HCT116 (cell line): ENCODE measurements at places on chromosomes 2 and 18.
A peak's percentile ranks its signal among the peaks of the same experiment; 100 is the strongest.

GRCh38 chr18:179499-179898 is 21.1 kb downstream of the USP14 start:
- no peak for DNase-seq

DNA sequence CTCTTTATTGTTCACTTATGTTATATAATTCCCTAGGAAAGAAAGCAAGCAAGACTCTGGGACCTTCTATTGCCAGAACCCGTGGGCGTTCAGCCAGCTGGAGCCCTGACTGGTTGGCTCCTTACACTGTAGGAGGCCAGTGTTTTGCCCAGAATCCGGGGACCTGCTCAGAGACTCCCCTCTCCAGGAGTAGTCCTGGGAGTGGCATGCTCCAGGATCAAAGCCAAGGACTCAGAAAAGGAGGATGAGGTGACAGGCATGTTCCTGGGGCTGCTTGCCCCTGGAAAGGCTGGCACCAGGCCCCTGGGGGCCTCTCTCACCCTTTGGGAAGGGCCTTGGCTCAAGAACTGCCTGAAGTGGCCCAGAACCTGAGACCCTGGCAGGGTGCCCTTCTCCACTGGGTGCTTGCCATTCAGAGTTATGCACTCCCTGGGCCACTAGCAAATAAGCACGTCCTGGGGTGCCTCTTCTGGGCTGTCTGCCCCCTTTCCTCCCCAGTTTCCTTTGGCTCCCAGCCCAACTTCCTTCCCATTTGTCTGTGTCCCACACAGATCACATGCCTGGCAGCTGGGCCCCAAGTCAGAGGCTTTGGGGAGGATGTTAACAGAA is 19.6 kb upstream of the KIF3C start:
- no peak for DNase-seq

DNA sequence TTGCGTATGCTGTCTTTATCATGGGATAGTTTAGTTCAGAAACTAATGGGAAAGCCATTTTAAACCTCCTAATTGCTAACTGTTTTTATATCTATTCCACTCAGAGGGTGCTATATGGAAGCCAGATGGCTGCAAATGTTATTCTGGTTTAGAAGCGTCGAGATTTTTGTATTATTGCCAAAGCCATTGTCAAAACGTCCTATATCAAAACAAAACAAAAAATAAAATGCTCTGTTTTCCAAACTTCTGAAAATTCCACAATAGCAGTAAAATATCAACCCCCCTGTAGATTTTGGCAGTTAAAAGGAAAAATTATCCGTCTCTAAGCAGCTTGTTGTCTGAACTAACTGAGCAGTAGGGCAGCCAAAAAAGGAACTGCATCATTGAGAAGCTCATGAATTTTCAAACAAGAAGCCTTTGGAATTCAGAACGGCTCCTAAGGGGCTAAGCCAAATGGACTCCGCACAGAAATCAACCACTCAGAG is 195.4 kb upstream of the CWC22 start:
- DNase-seq, result no peak

DNA sequence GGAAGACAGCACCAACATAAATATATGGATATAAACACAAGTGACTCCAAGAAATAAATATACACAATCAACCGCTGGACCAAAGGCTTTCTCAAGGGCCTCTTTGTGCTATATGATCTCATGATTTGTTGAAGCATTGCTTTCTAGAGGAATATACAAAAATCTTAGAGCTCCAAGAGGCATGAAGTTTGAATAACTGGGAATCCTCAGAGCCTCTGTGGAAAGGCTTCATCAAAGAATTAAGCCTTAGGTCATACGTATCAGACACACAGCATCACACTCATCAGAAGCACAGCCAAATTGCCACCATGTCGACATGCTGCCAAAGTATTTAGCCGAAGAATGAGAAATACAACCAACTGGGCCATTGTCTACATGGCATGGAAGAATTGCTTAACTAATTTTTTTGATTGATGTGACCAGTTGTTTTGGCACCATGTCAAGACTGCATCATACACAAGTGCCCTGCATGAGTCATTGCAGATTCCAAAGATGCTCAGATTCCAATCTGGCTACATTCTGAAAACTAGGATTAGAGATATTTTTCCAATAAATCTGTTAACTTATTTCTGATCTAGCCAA is 860.6 kb upstream of the ZEB2 start:
- peak; percentile 12 for DNase-seq

- DNase-seq, result no peak
Measured at GRCh38 chr2:64615192-64615763, 38.4 kb downstream of the SERTAD2 start.

GRCh38 chr2:197940382-197940781 is 136.0 kb downstream of the PLCL1 start:
- no peak for DNase-seq

- no peak for DNase-seq
Measured at GRCh38 chr2:190853531-190854383, 26.9 kb upstream of the GLS start.

GRCh38 chr2:170143045-170143717 is 34.8 kb upstream of the MYO3B start:
- DNase-seq, result no peak

- DNase-seq, result no peak
Measured at GRCh38 chr18:57094175-57094574, 52.7 kb upstream of the BOD1L2 start.

- no peak for DNase-seq
Measured at GRCh38 chr2:212299333-212299732, 239.3 kb downstream of the ERBB4 start.
